ENCODE measurements at places on chromosomes 6 and 20.
A peak's percentile ranks its signal among the peaks of the same experiment; 100 is the strongest.

- H3K27me3 ChIP-seq, result no peaks in the 10 kb centered on the region
- no peaks in the 10 kb centered on the region for H3K36me3 ChIP-seq
- H3K4me1 ChIP-seq, result no peaks in the 10 kb centered on the region
- H3K4me3 ChIP-seq, result no peak overlapping the region
These were observed 58.5 kb downstream of the GRM1 start for GRCh38 chr6:146087386-146087785.

- no peaks in the 10 kb centered on the region for H3K27me3 ChIP-seq
- peaks cover 6% of the 10 kb centered on the region for H3K4me1 ChIP-seq
- H3K27ac ChIP-seq, result peak overlapping the region; percentile 11
- H3K36me3 ChIP-seq, result no peaks in the 10 kb centered on the region
- H3K4me3 ChIP-seq, result no peak overlapping the region
These were observed 3.8 kb upstream of the TNFAIP3 start for GRCh38 chr6:137863091-137863797.

- H3K27ac ChIP-seq, result no peak overlapping the region
- H3K4me3 ChIP-seq, result no peak overlapping the region
- no peak for DNase-seq
- H3K36me3 ChIP-seq, result no peaks in the 10 kb centered on the region
- H3K4me1 ChIP-seq, result no peaks in the 10 kb centered on the region
- H3K27me3 ChIP-seq, result no peaks in the 10 kb centered on the region
These were observed 3.5 kb upstream of the CCN6 start for GRCh38 chr6:112050429-112050828.

GRCh38 chr6:111737065-111737521 is 131.4 kb upstream of the TRAF3IP2 start:
- no peak overlapping the region for H3K4me3 ChIP-seq
- no peak for DNase-seq
- H3K36me3 ChIP-seq, result no peaks in the 10 kb centered on the region
- no peak overlapping the region for H3K27ac ChIP-seq
- no peaks in the 10 kb centered on the region for H3K27me3 ChIP-seq

- H3K27ac ChIP-seq, result no peak overlapping the region
- H3K4me1 ChIP-seq, result no peaks in the 10 kb centered on the region
- H3K36me3 ChIP-seq, result no peaks in the 10 kb centered on the region
- H3K27me3 ChIP-seq, result no peaks in the 10 kb centered on the region
- no peak overlapping the region for H3K4me3 ChIP-seq
These were observed 130.6 kb upstream of the TAB2 start for GRCh38 chr6:149186873-149187272.

GRCh38 chr20:14698125-14698524 is 360.7 kb upstream of the FLRT3 start:
- H3K36me3 ChIP-seq, result no peaks in the 10 kb centered on the region
- H3K27me3 ChIP-seq, result no peaks in the 10 kb centered on the region
- H3K27ac ChIP-seq, result no peak overlapping the region
- no peak overlapping the region for H3K4me3 ChIP-seq
- H3K4me1 ChIP-seq, result no peaks in the 10 kb centered on the region

- H3K27me3 ChIP-seq, result no peaks in the 10 kb centered on the region
- peaks cover 88% of the 10 kb centered on the region for H3K36me3 ChIP-seq
- no peak for DNase-seq
- no peaks in the 10 kb centered on the region for H3K4me1 ChIP-seq
- H3K4me3 ChIP-seq, result no peak overlapping the region
These were observed 134.0 kb downstream of the DTNBP1 start for GRCh38 chr6:15528870-15529269.

DNA sequence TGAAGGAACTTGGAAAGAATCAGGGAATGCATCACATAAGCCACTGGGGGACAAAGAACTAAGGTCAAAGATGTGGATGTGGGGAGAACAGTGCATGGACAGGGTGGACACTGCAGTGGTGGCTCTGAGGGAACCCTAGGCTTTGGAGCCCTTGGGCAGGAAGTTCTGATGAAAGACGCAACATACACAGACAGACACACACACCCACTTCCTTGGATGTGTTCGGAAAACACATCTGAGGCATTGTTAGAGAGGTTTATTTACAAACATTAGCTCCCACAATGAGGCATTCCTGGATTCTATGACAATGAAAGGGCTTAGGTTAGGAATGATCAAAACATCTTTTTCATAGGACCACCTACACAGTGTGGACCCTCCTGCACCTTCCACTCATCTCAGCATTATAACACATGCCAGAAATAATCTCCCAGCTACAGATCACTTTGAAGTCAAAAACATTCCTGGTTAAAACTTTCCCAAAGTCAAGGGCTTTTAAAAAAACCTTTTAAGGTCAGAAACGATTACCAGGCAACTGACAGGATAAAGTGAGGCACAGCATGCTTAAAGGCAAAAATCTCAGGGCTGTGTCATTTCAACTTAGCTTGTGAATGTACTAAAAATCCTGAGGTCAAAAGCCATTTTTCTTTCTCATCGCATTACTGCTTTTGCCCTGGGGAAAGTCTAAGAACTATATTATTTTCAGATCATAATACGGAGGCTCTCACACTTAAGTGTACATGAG is 6.4 kb upstream of the METTL24 start:
- H3K4me3 ChIP-seq, result no peak overlapping the region
- DNase-seq, result no peak
- no peak overlapping the region for H3K27ac ChIP-seq
- H3K4me1 ChIP-seq, result peaks cover 6% of the 10 kb centered on the region

- H3K4me3 ChIP-seq, result no peak overlapping the region
- H3K27me3 ChIP-seq, result no peaks in the 10 kb centered on the region
- no peak overlapping the region for H3K27ac ChIP-seq
These were observed 46.6 kb downstream of the CDH22 start for GRCh38 chr20:46261456-46262253.

DNA sequence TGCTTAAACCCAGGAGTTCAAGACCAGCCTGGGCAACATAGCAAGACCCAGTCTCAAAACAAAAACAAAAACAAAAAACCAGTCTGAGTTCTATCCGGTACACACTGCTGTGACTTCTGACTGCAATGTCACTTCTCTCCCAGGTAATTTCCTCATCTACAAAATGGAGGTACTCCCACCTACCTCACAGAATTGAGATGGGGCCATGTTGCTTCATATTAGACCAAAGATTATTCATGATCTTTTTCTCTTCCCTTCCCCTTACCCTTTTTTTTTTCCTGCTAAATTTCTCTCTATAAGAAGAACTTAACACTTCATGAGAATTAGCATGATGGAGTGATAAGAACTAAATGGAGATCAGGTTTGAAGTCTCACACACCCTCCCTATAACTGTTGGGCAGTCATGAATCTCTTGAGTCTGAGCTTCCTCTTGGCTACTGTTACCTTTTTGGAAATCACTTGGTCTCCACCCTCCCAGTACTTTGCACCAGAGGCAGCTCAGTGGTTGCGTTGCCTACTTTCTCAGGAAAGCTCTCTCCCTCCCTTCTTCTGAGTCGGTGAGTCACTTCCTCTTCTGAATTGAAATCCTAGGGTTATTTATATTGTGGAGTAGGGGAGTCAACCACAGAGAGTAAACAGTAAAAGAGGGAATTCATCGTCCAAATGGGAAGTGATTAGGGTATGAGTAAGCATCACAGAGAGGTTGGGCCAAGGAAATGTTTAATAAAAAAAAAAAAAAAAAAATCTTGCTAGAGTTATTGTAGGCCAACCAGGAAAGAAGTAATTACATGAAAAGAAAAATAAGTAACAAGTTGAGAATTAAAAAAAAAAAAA is 59.9 kb upstream of the MAP7 start:
- H3K27me3 ChIP-seq, result no peaks in the 10 kb centered on the region
- DNase-seq, result no peak
- H3K27ac ChIP-seq, result peak overlapping the region; percentile 72
- peaks cover 31% of the 10 kb centered on the region for H3K4me1 ChIP-seq

- H3K27ac ChIP-seq, result peak overlapping the region; percentile 50
- DNase-seq, result no peak
- H3K36me3 ChIP-seq, result no peaks in the 10 kb centered on the region
- no peaks in the 10 kb centered on the region for H3K27me3 ChIP-seq
- H3K4me3 ChIP-seq, result no peak overlapping the region
These were observed 26.0 kb downstream of the TBC1D7 start for GRCh38 chr6:13302291-13302690.

DNA sequence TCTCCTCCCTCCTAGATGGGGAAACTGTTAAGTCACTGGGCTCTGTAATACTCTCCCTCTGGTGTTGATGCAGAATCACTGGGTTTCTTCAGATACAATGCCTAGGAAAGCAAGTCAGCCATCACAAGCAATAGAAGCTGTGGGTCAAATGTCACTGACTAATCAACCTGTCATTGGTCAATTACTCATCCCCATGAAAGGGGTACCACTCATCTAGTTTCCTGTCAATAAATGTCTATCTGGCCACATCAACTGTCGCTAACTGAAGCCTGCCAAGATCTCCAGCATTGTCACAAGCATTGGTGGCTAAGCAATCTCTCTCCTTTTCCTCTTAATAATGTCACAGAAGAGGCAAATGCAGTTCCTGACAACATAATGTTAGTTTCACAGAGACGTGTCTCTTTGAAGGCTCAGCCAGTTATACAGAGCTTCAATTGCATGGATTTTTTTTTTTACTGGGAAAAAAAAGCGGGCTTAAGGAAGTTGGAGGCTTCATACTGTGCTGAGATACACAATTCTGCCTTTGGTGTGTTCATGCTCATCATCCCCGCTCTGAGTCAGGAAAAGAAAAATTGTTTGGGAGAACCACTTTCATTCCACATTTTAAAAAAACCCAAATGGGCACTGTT is 355.9 kb downstream of the BTBD9 start:
- no peaks in the 10 kb centered on the region for H3K27me3 ChIP-seq
- H3K4me1 ChIP-seq, result no peaks in the 10 kb centered on the region
- no peaks in the 10 kb centered on the region for H3K36me3 ChIP-seq
- DNase-seq, result no peak
- no peak overlapping the region for H3K27ac ChIP-seq

DNA sequence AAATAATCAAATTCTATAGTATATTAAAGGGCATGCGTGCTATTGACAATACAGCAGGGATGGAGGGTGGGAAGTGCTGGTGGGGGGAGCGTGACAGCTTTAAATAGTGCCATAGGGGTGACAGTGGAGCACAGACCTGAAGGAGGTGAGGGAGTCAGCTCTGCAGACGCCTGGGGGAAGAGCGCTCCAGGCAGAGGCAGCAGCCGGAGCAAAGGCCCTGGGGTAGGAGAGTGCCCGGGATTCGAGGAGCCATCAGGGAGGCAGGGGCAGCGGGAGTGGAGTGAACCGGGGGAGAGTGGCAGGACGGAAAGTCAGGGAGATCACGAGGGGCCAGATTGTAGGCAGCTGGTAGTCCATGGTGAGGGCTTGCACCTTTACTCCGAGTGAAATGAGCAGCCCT is 78.4 kb upstream of the CCDC167 start:
- no peak overlapping the region for H3K4me3 ChIP-seq
- H3K36me3 ChIP-seq, result no peaks in the 10 kb centered on the region
- peaks cover 8% of the 10 kb centered on the region for H3K27me3 ChIP-seq
- peaks cover 22% of the 10 kb centered on the region for H3K4me1 ChIP-seq

DNA sequence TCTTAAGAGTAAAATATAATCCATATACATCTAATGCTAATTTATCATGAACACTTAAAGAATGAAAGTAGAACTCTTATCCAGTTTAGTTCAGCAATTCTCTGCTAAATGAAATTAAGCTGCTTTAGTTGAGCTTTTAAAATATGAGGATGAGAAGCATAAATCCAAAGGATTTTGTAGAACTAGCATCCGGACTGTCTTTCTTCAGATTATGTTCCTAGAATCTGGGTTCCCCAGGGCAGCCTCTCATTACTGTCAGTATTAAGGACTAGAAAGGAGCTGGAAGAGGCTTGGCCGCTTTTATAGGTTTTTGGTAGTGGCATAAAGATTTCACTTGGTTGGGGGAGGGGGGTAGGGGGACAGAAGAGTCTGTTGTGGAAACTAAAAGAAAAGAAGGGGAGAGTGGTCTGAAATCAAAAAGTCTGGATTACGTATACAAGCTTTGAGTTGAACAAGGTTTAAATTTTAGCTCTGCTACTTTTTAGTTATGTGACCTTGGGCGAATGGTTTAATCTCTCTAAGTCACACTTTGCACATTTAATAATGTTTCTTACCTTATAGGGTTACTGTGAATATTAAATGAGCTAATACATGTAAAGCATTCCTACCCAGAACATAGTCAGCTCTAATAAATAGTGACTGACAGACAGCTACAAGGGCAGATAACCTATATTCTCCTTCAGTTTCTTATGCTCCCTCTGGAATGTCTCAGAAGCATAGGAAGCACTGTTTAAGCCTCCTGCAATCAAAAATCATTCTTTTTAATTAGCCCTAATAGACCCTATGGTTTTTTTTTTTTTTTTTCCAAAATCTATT is 3.7 kb downstream of the SGK1 start:
- H3K27ac ChIP-seq, result no peak overlapping the region
- no peak for DNase-seq
- no peak overlapping the region for H3K4me3 ChIP-seq
- H3K27me3 ChIP-seq, result no peaks in the 10 kb centered on the region

- DNase-seq, result no peak
- no peak overlapping the region for H3K27ac ChIP-seq
- no peaks in the 10 kb centered on the region for H3K36me3 ChIP-seq
- no peaks in the 10 kb centered on the region for H3K4me1 ChIP-seq
These were observed 148.2 kb downstream of the TRMT11 start for GRCh38 chr6:126134491-126134890.

- H3K4me1 ChIP-seq, result peaks cover 5% of the 10 kb centered on the region
- no peak overlapping the region for H3K27ac ChIP-seq
- peaks cover 6% of the 10 kb centered on the region for H3K27me3 ChIP-seq
- no peaks in the 10 kb centered on the region for H3K36me3 ChIP-seq
- no peak overlapping the region for H3K4me3 ChIP-seq
- DNase-seq, result no peak
These were observed 13.1 kb upstream of the LIN28B start for GRCh38 chr6:104943781-104944180.

- H3K27ac ChIP-seq, result no peak overlapping the region
- peaks cover 14% of the 10 kb centered on the region for H3K27me3 ChIP-seq
- no peak overlapping the region for H3K4me3 ChIP-seq
- H3K36me3 ChIP-seq, result no peaks in the 10 kb centered on the region
- H3K4me1 ChIP-seq, result peaks cover 20% of the 10 kb centered on the region
- no peak for DNase-seq
These were observed 798 bp upstream of the SNAP91 start for GRCh38 chr6:83709748-83710050.

DNA sequence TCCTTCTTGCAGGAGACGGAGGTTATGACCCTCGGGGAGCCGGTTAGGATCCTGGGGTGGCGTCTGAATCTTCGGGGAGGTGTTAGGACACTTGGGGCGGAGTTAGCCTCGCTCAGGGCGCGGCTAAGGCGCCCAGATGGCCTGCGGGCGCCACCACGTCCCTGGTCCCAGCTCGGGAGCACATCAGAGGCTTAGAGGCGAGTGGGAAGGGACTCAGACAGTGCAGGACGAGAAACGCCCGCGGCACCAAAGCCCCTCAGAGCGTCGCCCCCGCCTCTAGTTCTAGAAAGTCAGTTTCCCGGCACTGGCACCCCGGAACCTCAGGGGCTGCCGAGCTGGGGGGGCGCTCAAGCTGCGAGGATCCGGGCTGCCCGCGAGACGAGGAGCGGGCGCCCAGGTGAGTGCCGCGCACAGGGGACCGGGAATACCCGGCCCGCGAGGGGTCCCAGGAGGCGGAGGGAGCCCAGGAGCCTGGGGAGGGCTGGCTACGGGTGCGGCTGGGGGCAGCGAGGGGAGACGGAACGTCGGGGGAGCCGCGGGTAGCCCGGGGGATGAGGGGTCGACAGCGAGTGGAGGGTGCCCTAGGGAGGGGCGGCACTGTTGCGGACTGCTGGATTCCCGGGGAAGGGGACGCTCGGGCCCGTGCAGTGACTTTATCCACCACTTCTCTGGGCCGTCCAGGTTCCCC is at the start of gene HCK:
HCK (plus strand) TSS at position 153 of the 688 bp plus-strand sequence.
- no peak for DNase-seq
- H3K27ac ChIP-seq, result peak within 1 kb of the TSS; percentile 71
- H3K36me3 ChIP-seq, result no peaks in the 10 kb centered on the region
- H3K4me1 ChIP-seq, result peaks cover 11% of the 10 kb centered on the region
- no peaks in the 10 kb centered on the region for H3K27me3 ChIP-seq
